HTR-8/SVneo (cell line): ENCODE measurements at places on chromosomes 6 and 20.

DNA sequence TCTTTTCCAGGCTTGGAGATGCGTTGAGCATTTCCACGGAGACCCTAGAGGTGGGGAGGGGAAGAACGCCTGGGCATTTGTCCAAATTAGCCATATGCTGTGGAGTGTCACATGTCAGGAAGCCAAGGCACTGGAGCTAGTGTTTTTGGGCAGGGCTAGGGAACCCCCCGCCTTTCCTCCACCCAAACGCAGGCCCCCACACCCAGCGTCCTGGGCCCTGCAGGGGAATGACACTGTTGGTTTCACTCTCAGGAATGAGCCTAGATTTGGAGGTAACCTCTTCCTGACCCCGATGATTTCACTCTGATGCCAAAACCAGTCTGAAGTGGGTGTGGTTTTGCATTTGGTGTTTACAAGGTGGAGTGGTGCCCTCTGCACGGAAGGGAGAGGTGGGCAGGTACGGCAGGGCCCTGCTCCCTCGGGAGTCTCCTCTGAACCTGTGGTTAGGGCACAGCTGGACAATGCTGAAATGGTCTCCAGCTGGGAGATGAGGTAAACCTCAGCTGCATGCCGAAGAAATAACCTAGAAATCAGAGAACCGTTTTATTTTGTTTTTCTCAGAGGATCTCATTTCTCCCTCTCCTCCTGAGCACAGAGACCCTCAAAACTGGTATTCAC is 29.5 kb downstream of the MTHFD1L start:
- no peak for DNase-seq

- no peak for DNase-seq
Observed at GRCh38 chr6:161487217-161487531, 213.3 kb upstream of the AGPAT4 start.

GRCh38 chr6:96781557-96781956 is 55.7 kb downstream of the GPR63 start:
- no peak for DNase-seq

- no peak for DNase-seq
Observed at GRCh38 chr6:44052419-44053023, 74.7 kb downstream of the MRPL14 start.

DNA sequence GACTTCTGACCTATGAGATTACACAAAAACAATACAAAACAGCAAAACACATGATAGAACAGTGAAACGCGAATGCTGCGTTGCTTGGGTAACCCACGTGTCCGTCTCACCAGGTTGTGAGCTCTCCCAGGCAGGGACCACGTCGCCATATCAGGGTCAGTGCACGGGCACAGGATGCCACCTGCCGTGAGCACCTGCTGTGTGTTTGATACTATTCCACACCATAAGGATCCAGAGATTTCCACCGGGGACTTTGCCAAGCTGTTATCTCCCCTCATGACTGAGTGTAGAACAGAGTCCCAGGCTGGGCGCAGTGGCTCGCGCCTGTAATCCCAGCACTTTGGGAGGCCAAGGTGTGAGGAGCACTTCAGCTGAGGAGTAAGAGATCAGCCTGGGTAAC is 288.0 kb downstream of the BMP7 start:
- no peak for DNase-seq

GRCh38 chr6:39808964-39809363 is 16.8 kb downstream of the DAAM2 start:
- DNase-seq, result no peak

GRCh38 chr6:87093651-87094050 is 1.3 kb downstream of the CGA start:
- DNase-seq, result no peak

GRCh38 chr6:112909781-112910180 is 562.7 kb downstream of the RFPL4B start:
- no peak for DNase-seq

GRCh38 chr6:41426888-41427641 is 91.7 kb downstream of the NCR2 start:
- no peak for DNase-seq

DNA sequence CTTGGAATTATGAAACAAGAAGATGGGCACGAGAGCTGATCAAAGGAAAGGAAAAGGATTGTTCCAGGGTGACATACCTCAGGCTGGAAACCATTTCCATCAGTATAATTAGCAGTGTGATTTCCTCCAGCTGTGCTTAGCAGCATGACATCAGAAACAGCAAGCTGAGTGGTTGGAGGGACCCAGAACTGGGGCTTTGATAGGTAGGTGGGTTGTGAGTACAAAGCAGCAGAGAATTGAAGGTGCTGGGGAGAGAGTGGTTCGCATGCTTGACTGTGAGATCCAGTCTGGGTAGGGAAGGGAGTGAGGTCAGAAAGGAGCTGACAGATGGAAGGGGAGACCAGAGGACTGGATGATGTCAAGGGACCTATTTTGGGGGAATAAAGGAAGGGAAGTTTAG is 90.4 kb downstream of the CD164 start:
- DNase-seq, result no peak

GRCh38 chr6:21608601-21609000 is 15.1 kb downstream of the SOX4 start:
- DNase-seq, result no peak

GRCh38 chr6:51093871-51094270 is 275.2 kb downstream of the TFAP2B start:
- DNase-seq, result no peak

DNA sequence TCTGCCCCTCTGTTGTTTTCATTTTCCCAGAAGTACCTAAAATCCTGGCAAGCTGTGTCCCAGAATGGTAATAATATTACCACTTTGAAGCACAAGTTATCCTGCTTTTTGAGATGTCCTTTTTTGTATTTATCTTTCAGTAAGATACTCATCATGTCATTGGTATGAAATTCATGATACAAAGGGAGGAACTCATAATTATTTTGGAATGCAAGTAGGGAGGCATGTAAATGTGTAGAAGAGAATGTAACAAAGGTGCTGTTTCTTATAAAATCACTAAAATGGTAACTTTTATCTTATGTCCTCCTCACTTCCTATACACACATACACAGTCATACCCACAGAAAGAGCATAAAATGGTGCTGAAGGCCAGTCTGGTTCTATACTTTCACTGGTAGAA is 109.9 kb downstream of the CD2AP start:
- DNase-seq, result no peak

DNA sequence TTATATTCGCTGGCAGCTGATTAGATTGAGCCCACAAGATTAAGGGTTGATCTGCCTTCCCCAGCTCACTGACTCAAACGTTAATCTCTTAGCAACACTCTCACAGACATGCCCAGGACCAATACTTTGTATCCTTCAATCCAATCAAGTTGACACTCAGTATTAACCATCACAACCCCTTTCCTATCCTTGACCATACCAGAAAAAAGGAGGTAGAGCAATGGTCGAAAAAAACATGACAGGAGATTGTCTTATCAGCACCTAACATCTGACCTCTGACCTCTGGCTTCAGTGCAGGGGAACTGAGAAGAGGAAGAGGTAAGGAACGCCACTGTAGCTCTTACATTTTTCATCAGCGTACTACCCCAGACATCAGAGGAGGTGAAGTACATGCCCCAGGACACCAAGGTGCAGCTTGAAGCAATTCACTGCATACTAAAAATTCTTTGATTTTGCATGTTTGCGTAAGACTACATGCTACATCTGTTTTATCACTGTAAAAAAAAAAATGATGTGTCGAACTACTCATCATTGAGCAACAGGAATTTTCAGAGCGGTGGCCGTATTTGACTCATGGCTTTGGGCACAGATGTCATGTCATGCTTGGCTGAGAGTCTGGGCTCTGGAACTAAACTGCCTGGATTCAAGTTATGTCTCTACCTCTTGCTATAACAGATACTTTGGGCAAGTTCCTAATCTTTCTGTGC is 188.0 kb upstream of the TAB2 start:
- DNase-seq, result no peak

DNA sequence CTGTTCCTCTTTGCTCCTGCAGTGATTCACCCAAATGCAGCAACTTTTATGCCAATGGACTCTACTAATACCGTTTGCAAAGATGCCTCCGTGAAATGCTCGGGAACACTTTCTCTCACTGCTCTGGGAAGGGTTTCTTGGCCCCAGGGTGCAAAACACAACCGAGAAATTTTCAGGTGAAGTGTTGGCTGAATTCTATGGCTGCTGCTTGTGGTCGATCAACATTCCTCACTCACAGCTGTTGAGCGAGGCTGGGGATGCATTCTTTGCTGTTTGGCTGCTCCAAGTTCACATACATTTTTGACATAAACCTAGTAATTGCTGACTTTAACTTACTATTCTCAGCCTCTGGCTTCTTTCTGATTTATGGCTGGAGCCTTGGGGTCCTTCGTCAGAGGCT is 342.0 kb upstream of the CHD6 start:
- DNase-seq, result no peak

- no peak for DNase-seq
Observed at GRCh38 chr6:44500074-44500473, 112.6 kb downstream of the CDC5L start.

GRCh38 chr6:130409418-130410100 is 43.7 kb downstream of the TMEM200A start:
- no peak for DNase-seq

DNA sequence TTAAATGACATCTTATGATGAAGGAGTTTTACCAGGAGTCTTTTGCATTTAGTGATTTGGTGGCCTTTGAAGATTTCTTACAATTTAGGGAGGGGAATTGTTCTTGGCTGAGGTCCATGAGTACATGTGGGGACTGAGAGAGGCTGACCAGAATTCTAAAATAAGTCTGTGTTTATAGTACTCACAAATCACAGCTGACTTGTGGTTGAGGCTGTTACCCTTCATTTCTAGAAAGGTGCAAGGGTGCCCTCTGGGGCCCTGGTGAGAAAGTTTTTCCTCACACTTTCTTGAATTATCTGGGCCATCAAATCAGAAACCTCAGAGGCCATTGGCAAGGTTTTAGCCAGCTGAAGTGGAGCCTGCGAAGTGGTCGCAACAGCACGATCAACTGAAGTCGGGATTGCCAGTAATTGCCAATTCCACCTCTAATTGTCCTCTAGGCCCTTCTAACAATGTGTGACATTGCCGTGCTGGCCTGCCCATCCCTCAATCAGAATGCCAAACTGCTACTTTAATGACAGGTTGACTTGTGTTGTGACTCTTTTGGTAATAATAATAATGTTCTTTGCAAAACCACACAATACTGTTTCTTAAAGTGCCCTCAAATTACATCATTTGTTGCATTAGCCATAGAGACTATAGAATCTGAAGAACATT is 221.6 kb downstream of the OGFRL1 start:
- DNase-seq, result peak; percentile 47

DNA sequence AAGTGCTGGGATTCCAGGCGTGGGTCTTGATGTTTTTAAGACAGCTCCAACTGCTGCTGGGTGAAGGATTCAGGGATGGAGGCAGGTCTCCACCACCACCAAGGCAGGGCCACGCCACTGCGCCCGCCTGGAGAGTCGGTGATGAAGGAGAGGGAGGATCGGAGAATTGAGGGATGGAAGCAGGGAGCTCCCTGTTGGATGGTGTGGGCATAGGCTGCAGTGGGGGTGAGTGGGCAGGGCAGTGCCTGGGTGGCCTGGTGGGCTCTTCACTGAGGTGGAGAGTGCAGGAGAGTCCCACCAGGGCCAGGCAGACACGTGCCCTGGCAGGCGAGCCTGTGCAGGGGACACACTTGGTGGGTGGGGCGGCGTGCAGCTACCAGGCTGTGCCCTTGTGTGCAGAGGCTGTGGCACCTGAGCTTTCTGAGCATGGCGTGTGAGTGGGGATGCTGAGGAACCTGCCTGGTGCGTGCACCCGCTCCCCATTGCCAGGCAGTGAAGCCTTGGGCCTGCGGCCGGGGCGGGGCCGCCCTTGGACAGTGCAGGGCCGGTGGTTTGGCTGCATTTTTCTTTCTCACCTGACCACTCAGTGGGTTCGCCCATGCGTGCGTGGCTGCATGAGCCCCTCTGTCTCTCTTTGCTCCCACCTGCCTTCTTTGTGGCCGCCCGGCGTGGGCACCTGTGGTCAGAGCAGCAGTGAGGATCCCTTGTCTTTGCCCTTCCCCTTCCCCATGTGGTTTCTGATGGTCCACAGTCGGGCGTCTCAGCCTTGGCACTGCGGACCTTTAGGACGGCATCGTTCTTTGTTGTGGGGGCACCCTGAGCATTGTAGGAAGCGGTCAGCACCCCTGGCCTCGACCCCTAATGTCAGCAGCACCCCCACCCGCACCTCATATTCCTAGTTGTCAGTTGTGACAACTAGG is 11.3 kb downstream of the RBM38 start:
- no peak for DNase-seq

DNA sequence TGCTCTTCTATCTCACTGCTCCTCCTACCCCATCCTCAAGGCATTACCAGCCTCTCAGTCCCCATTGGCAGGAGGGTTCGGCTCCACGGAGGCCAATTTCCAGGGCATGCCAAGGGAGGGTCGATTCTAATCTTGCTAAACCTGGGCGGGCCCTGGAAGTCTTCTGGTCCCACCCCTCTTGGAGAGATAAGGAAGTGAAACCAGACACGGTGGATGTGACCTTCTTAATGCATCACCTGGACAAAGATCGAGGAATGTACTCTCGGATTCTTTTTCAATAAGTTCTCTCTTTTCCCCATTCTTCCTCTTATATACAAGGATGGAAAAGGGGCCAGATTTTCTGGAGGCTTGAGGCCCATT is 112.2 kb upstream of the ARMC2 start:
- no peak for DNase-seq

DNA sequence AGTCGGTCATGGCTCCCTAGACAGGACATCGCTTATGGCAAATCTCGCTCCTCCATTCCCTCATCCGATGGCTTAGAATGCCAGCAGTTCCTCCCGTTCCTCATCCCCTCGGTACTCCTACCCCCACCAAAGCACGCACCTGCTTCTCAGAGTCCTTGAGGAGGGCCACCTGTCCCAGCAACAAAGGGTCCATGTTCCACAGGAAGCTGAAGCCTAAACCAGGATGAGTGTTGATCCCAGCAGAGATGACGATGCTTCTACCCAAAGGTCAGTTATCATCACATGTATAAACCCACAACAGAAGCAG is 111.2 kb downstream of the THBS2 start:
- DNase-seq, result no peak

- no peak for DNase-seq
Observed at GRCh38 chr20:2880650-2881049, 7.4 kb downstream of the PTPRA start.

- DNase-seq, result peak; percentile 45
Observed at GRCh38 chr6:63923139-63923739, 287.6 kb downstream of the PHF3 start.

- no peak for DNase-seq
Observed at GRCh38 chr20:4828830-4829513, 107.3 kb downstream of the PRND start.

DNA sequence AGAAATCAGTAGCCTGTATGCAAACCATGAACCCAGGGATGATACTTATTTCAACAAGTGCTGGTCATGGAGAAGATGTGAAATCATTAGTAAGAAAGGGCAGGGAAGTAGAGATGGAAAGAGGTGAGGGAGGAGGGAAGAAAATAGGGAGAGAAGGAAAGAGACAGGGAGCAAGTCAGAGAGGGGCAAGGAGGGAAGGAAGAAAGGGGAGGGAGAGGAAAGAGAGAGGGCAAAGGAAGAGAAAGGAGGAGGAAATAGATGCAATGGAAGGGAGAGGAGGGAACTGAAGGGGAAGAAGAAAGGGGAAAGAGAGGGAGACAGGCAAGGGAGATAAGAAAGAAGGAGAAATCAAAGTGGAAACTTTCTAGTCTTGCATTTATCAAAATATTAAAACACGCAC is 195.1 kb downstream of the KIF16B start:
- no peak for DNase-seq

- no peak for DNase-seq
Observed at GRCh38 chr6:139055709-139056108, 27.2 kb downstream of the ABRACL start.

- no peak for DNase-seq
Observed at GRCh38 chr20:53513168-53513488, 80.5 kb downstream of the ZNF217 start.
